ENCODE measurements at places on chromosomes 2 and 18.

DNA sequence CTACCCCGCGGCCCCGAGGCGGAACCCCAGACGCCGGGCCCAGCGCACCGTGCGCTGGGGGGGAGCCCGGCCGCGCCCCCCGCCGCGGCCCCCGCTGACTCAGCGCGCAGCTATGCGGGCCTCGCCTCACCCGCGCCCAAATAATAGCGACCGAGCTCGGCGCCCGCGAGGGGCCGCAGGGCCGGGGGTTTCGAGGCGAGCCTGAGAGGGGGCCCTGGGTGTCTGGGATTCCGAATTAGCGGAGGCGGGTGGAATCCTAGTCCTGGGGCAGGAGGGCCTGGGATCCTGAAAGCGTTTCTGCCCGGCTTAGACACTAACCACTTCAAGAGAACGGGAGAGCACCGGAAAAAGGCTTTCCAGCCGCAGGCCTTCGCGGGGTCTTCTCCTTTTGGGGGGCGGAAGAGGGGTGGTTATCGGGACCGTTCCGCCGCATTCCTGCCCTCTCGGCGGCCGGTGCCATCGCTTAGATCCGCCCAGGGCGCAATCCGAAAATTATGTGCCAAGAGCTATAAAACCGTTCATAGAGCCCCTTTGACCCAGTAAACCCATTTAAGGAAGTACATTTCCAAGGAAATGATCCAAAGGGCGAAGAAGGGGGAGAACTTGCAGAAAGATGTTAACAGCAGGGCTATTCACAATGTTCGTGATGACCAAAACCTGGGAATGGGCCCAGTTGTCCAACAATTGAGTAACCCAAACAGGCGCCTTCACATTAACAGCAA, 681 bp upstream of the ROCK2 start:
- peak; percentile 26 for DNase-seq

DNA sequence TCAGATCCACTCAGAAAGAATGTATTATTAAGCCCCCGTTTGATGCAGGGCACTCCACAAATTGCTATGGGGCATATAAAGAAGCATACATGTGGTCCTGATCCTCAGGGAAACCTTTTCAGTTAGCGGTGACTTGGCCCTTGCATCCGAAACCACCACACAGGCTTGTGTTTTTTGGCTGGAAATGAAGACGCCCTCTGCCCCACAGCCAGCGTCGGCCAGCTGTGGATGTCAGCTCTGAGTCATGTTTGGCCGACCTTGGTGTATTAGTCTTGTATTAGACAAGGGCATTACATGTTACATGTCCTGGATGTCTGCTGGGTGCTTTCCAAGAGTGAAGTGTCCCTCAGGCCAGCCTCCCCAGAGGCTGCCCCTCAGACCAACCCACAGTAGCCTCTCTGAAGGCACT, 107.6 kb upstream of the MAP3K20 start:
- no peak for DNase-seq

GRCh38 chr2:10591207-10591606, 98.6 kb downstream of the NOL10 start:
- DNase-seq = no peak

DNA sequence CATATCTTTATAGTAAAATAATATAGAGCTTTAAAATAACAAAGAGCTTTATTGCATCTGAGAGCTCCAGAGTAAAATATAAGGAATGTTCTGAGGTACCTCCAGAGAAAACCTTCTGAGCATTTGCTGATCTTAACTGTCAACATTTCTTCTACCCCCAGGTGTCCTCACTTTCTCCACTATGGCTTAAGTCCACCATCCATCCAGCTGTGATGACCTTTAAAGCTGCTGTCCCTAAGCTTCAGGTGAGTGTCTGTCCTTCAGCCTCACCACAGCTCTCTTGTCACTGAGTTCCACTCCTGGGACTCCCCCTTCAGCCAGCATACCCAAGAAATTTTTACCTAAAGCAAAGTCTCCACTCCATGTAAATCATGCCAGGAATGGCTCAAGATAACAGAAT, 137.9 kb downstream of the MYO5B start:
- DNase-seq = no peak

DNA sequence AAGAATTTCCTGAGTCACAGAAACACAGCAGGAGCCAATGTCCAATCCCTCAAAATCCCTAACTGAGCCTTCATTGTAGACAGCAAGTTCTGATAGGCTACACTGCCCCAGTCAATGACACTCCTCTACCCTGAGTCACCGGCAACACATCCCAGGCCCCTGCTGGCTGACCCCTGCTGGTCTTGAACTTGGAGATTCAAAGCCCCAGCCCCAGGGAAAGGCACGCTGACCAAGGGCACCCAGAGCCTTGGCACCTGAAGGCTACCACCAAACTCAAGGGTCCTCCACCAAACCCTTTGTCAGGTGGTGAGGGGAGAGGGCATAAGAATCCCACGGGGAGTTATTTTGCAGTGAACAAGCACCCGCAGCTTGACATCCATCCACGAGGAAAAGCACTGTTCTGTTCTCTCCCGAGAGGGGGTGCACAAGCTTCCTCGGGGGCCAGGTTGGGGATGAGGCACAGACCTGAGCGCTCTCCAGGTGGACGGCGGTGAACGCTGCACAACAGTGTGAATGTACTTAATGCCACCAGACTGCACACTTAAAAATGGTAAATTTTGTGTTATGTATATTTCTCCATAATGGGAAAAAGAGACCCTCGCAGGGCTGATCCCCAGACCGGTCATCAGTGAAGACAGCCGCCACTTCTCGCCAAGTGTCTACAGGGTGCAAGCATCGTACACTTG, 46.9 kb downstream of the TFCP2L1 start:
- DNase-seq = no peak

DNA sequence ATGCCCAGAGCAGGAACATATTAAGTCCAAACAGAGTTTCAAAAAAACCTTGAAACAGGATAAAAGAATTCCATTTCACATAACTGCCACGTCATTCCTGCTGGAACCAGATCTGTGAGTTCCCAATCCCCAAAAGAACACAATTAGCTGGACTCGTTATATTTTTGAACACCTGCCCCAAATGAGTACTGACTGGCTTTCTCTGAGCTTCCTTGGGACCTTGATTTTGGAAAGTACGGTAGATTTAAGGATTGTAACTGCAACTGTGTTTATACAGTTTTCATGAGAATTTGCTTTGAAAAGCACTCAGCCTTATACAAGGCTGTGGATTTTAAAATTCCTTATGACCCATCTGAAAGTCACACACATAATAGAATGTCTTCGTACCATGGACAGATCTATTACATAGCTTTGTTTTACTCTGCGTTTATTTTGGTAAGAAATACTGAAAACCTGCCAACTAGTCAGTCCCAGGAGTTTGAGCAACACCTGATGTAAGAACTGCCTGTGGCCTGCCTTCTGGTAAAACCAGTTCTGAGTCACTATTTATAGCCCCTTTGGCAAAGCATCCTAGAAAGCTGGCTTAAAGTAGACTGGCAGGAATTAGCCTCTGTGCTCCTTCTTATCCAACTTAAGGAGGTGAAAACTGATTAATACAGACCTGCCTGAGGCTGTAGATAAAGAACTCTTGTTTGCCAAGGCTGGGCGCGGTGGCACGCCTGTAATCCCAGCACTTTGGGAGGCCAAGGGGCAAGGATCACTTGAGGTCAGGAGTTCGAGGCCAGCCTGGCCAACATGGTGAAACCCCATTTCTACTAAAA, 48.1 kb downstream of the MERTK start:
- no peak for DNase-seq
